ENCODE measurements at places on chromosomes 7 and 10.

DNA sequence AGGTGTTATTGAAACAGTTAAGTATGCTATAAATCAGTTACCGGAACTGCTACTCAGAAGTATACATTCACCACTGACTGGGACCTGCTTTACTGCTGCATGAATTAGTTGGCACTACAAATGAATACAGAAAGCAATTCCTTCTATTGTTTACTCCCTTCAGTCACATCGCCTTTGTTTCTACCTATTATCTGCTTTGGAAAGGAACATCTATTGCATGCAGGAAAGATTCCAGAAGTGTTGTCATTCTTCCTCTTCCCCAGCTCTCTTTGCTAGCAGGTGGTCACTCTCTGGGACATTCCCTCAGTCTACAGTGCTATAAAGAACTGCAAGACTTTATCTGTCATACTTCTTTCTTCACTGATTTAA, 131.3 kb downstream of the ANK3 start:
- DNase-seq, result no peak

- DNase-seq, result no peak
Observed at GRCh38 chr10:104284846-104285245, 15.9 kb downstream of the GSTO2 start.

DNA sequence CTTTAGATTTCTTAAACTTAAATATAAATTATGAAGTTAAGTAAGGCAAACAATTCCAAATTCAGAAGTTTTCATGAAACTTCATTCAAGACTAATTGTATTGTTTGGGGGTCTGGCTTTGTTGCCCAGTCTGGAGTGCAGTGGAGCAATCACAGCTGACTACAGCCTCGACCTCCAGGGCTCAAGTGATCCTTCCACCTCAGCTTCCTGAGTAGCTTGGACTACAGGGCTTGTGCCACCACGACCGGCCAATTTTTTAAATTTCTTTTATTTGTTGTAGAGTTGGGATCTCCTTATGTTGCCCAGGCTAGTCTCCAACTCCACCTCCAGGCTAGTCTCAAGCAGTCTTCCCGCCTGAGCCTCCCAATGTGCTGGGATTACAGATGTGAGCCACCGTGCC, 12.5 kb downstream of the P4HA1 start:
- DNase-seq, result no peak

DNA sequence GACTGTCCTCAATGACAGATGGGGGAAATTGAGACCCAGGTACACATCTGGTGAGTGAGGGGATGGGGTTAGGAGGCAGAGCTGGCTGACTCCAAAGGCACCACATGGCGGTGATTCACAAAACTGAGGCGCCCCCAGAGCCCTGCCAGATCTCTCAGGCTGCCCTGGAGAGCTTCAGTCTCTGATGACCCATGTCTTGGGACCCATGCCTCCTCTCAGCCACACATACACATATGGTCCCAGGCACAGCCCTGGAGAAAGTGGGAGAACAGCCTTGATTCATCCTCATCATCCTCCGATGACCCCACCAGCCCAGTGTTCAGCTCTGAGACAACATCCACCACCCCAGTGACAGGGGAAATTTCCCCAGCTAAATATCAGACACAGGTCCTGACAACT, 426.0 kb downstream of the RPS24 start:
- no peak for DNase-seq

- peak; percentile 60 for DNase-seq
Observed at GRCh38 chr7:44150466-44150832, 9.3 kb upstream of the MYL7 start.

All from DMS 273 treated with DMSO at 0.1 percent for 48 hours (cell line).